Ovary (tissue), 10 donors: ENCODE measurements at places on chromosomes 2 and 18. TPM values are rescaled to one million over a fixed set of nuclear protein-coding genes. Genes with fewer than 3 reads are reported as not detected.

DNA sequence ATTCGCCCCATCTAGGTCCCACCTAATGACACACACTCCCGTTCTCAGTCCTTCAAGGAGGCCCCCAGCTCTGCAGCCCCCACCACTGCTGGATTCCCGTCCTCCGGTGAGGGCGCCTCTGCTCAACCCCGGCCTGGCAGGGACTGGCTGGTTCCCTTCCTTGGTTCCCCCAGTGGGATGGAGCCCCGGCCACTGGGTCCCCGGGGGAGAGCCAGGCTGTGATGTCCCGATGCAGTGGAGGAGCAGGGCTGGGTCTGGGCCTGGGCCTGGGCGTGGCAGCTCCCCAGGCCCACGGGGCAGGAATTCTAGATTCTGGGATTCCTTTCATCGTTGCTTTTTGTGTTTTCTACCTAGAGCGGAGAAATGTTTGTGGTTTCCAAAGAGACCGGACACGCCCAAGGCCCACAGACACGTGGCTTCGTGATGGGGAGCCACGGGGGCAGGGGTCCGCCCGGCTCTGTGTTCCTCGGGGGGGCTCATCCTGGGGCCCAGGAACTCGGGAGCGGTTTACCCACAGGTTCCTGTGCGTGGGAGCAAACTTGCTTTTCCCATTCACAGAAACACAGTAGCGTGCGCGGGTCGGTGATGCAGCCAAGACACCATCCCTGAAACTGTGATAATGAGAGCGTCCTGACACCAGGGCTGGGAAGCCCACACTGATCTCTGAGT lies 67.0 kb downstream of the SLC66A2 start:
- DNase-seq = no peak

DNA sequence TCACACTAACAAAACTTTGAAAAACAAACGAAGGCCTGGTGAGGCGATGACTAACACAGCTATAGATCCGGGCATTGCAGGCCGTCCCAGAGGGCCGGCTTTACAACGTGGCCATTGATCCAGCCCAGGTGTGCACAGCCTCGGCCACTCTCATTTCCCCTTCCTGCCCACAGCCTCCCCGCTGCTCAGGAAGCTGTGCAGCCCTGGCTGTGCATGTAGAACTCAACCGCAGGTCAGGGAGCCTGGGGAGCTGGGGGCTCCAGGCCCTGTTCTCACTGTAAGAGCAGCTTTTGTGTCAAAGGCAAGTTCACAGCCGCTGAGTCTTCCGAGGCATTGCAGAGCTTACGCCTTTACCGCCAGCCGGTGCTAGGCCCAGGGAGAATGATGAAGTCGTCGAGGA lies 87.2 kb downstream of the LONRF2 start:
- DNase-seq = no peak

Gene SPATS2L
- total RNA-seq = 70.8 TPM

Gene ZNF804A
- total RNA-seq = not detected

DNA sequence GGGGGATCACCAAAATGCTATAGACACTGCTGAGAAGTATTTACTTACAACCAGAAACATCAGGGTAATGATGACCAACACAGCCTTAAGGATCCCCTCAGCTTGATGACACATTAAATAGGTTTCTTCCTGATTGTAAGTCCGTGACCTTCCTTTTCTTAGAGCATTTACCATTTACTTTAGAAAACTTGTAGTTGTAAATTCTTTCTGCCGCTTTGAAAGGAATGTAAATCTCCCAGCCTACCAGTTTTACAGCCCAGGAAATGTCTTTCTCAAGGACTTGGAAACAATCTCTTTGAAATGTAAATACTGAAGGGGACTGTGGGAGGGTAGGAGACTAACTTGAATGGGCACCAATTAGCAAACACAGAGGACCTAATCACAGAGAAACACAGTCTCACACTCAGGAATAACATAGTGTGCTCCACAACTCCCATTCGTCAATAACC lies 278.6 kb downstream of the DSC3 start:
- DNase-seq = no peak

DNA sequence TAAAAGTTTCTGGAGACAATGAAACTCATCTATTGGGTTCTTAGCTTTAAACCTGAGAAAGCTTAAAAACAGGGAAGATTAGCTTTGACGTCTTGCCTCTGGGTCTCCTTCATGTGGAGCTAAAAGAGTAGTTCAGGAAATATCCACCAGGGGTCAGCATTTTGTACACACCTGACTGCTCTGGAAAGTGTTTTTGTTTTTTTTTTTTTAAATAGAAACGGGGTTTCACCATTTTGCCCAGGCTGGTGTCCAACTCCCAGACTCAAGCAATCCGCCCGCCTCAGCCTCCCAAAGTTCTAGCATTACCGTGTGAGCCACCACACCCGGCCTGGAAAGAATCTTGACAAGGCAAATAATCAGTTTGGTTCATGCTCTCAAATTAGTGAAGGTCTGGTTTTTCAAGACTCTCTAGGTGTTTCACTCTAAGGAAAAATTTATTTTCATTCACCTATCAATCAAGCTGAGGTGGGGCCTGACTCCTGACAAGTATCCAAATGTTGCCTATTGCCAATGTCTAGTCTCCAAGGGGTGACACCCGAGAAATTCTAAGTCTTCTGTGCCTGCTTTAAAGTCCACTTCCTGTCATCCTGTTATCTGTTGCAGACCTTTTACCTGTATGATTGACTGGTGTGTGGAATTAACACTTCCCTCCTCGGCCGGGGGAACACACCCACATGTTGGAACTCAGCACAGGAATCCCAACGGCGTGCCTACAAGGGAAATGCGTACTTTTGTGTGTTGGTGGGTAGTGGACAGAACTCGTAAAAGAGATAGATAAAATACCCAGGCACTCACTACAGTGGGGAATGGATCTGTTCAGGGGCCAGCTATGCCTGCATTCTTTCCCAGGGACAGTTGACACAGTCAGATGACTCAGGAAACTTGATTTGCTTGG lies 11.3 kb downstream of the IL1RN start:
- no peak for DNase-seq

Gene DYNAP
- not detected for total RNA-seq

GRCh38 chr2:196130039-196130825 lies 41.1 kb downstream of the STK17B start:
- DNase-seq = no peak

Gene SLC39A6
- 57.2 TPM for total RNA-seq

Gene C2orf80
- not detected for total RNA-seq

Gene FHOD3
- 4.5 TPM for total RNA-seq

- DNase-seq = peak; percentile 72
Observed at GRCh38 chr2:11581797-11582611, 48.2 kb downstream of the GREB1 start.

- no peak for DNase-seq
Observed at GRCh38 chr2:155372969-155373368, 674.5 kb downstream of the KCNJ3 start.

Gene ASTL
- total RNA-seq = 1.7 TPM

Gene GCG
- not detected for total RNA-seq

DNA sequence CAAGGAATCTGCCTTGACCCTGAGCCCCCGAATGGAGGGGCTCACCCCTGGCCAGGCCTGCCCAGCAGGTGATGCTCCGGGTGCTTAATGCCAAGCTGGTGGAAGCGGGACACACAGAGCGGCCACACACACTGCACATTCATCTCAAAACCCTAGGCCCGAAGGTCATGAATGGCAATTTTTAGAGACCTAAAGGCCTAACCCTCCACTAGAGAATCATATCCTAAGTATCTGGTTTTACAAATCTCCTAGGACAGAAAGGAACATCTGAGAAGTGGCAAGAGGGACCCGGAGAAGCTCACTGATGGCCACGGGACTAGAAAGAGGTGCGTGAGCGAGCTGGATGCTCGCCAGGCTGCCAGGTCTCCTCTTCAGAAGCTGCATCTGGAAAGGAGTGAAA lies 38.3 kb downstream of the ST3GAL5 start:
- no peak for DNase-seq

- no peak for DNase-seq
Observed at GRCh38 chr18:46477425-46478011, 179.5 kb downstream of the LOXHD1 start.

GRCh38 chr2:233419602-233420391 lies 65.5 kb downstream of the DGKD start:
- no peak for DNase-seq

Gene FAM237A
- not detected for total RNA-seq

DNA sequence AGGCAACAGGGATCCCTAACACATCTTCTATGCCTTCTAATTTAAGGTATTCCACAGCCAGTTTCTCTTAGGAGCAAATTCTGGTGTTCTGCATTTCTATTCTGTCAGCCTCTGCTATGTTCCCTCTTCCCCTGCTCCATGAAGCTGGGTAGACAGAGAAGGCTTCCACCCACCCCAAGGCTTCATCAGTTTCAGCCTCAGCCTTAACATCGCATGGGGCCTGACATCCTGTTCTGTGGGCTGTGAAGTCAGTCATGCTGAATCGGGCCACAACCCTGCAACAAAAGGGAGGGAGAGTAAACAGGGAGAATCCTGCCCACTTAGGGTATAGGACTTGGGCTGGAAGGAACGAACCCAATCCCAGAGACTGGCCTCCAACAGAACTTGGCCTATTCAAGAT lies 70.6 kb upstream of the PPM1B start:
- no peak for DNase-seq

Gene ST8SIA3
- not detected for total RNA-seq

DNA sequence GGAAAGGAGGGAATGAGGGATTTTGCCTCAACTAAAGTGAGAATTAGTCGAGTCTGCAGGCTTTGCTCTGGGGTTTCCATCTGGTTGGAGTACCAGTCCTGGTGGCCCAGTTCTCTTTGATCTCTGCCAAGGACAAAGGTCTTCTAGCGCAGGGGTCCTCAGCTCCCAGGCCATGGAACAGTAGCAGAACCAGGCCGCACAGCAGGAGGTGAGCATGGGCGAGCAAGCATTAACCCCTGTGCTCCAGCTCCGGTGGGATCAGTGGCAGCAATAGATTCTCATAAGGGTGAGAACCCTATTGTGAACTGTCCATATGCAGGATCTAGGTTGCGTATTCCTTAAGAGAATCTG lies 23.9 kb downstream of the MTHFD2 start:
- DNase-seq = no peak

- DNase-seq = no peak
Observed at GRCh38 chr18:43341014-43341413, 63.7 kb upstream of the SYT4 start.

DNA sequence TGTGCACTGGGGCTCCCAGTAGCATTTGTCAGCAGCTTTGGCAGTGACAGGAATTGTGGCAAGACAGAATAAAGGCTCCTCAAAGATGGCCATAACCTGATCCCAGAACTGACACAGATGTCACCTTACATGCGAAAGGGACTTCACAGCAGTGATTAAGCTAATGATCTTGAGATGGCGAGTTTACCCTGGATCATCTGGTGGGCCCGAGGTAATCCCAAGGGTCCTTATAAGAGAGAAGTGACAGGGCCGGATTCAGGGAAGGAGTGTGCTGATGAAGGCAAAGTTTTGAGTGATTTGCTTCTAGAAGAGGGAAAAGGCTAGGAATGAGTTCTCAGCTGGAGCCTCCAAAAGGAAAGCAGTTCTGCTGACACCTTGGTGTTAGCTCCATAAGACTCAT lies 333.9 kb downstream of the LPIN1 start:
- no peak for DNase-seq

DNA sequence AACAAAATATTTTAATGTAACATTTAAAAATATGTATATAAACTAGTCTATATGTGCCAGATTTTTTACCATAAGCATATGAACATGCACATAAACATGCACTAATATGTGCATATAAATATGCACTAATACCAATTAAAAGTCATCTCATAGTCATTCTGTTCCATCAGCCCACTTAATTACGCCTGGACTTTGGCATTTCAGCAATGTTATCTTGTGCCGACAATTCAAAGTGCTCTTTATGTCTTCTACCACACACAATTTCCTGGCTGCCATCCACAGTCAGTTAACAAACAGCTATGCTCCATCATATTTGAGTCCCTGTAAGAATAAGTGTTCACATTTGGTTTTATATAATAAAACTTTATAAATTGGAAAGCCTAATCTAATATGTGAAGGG lies 92.6 kb upstream of the TSPYL6 start:
- DNase-seq = no peak

DNA sequence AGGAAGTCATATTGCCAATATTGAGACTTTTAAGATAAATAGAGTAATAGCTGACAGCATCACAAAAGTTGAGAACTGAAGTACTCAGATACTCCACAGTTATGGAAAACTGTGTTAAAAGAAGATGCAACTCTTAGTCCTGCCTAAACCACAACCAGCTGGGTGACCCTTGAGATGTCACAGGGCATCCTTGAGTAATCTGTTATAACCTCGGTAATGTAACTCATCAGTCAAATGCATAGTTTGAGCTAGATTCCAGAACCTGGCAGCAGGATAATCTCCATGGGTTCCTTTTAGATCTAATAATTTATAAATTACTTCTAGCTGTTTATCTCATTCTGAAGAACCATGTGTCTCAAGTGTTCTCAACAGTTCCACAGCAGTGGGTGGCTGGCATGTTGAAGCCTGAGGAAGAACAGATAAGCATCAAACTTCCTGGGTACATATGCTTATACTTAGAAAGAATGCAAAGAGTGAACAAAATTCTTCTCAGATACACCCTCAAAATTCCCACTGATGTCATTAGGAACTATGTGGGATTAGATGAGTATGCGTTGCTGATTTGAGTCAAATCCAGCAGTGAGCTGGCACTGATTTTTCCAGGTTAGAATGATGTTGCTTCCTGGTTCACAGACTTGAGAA lies 304.1 kb upstream of the ERBB4 start:
- no peak for DNase-seq

- DNase-seq = peak; percentile 58
Observed at GRCh38 chr2:240840435-240841060, 20.5 kb upstream of the KIF1A start.

- DNase-seq = peak; percentile 23
Observed at GRCh38 chr2:239465017-239466001, 64.5 kb upstream of the HDAC4 start.

- DNase-seq = no peak
Observed at GRCh38 chr2:195445639-195446038, 211.4 kb upstream of the SLC39A10 start.

Gene SERPINB12
- not detected for total RNA-seq

Gene ALS2
- 15.5 TPM for total RNA-seq

- DNase-seq = no peak
Observed at GRCh38 chr2:24247592-24247991, 72.7 kb downstream of the FAM228A start.

GRCh38 chr18:78735131-78736014 lies 244.2 kb upstream of the SALL3 start:
- DNase-seq = no peak

- DNase-seq = no peak
Observed at GRCh38 chr18:56284319-56284718, 354.1 kb downstream of the TXNL1 start.

- DNase-seq = no peak
Observed at GRCh38 chr2:133476931-133477615, 91.2 kb downstream of the NCKAP5 start.

- no peak for DNase-seq
Observed at GRCh38 chr2:68031043-68031442, 31.8 kb downstream of the C1D start.

Gene C1QL2
- total RNA-seq = 0.23 TPM

Gene PTPN4
- 45.7 TPM for total RNA-seq

DNA sequence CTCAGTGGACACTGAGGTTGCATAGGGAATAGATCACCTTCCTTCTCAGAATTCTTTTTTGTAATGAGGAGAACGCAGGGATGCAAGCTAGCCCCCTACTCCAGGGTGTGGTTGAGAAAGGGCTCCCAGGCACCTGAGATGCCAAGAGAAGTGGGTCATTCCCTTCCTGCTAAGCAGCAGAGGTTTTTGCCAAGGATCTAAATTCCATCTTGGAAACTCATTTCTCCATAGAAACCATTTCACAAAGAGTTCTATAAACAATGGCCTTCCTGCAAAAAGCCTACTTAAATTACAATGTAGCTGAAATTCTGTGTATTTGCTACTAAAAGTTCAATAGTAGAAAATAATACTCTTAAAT lies 3.7 kb upstream of the PPP3R1 start:
- no peak for DNase-seq
